Common myeloid progenitor, CD34-positive (primary cell): ENCODE measurements at places on chromosomes 2 and 18.

GRCh38 chr18:65279668-65280305 lies 471.0 kb upstream of the CDH7 start:
- DNase-seq, result no peak

DNA sequence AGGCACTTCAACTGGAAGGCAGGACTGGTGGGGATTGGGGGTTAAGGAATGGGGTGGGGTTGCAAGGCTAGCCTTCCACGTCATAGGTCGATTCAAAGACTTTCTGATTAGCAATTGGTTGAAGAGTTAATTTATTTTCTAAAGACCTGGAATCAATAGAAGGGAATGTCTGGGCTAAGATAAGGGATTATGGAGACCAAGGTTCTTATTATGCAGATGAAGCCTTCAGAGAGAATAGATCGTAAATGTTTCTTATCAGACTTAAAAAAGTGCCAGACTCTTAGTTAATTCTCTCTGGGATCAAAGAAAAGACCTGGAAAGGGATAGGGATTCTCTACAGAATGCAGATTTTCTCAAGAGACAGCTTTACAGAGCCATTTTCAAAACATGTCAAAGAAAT lies 368.0 kb upstream of the DLGAP1 start:
- DNase-seq, result no peak

DNA sequence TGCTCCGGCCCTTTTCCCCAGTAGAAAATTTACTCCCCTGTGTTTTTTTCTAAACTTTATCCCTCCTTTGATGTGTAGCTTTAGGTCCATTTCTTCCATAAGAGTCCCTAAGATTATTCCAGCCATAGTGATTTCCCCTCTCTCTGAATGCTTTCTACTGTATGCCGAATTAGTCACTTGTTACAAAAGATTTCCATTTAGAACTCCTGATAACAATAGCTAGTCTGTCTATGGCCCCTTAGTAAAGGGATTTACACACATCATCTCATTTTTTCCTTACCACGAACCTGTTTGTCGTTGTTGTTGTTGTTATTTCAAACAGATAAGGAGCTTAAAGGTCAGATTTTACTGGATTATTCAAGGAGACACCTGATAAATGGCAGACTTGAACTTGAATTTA lies 256.1 kb downstream of the PAX3 start:
- DNase-seq, result no peak

- no peak for DNase-seq
Observed at GRCh38 chr2:164620457-164620856, 825 bp downstream of the GRB14 start.

DNA sequence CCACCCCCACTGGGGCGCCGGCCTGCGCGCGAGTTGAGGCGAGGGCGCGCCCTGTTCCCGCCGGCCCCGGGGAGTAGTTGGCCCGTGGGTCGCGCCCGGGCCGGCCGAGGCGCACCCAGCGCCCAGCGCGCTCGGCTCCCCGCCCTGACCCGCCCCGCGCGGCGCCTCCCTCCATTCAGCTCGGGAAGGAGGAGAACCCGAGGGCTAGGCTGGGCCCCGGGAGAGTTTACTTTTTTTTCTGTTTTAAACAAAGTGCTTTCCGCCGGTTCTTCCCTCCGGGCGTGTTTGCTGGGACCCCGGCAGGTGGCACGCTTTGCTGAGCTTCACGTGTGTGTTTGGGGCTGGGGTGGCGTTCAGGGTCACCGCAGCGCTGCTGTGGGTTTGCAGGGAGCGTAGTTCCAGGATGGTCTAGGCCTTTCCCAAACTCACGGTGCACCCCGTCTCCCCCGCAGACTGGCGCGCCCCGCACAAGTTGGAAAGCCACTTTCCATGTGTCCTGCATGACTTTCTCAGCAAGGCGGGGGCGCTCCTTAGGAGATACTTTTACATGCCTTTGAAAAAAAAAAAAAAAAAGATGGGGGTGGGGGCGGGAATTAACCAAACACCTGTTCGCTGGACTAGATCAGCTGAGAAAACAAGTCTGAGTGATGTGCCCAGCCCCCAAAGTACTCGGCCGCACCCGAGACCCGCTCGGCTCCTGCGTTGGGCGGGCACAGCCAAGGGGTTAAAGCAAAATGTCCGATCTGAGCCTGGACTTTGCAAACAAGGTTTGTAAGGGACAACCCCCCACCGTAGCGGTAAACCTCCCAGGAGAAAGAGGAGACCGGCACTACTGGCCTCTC lies 825 bp downstream of the ITGA6 start:
- peak; percentile 63 for DNase-seq

DNA sequence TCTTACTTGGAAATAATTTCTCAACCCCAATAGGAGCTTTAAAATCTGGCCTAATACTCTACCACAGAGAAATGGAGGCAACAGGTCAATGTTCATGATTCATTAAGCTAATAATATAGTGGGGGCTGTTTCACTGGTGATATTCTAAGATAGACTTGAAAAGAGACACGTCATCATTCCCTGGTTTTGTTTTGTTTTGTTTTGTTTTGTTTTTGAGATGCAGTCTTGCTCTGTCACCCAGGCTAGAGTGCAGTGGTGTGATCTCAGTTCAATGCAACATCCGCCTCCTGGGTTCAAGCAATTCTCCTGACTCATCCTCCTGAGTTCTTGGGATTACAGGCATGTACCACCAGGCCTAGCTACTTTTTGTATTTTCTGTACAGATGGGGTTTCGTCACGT lies 37.5 kb upstream of the SOS1 start:
- no peak for DNase-seq

GRCh38 chr2:169184074-169184473 lies 114.7 kb downstream of the DHRS9 start:
- no peak for DNase-seq

DNA sequence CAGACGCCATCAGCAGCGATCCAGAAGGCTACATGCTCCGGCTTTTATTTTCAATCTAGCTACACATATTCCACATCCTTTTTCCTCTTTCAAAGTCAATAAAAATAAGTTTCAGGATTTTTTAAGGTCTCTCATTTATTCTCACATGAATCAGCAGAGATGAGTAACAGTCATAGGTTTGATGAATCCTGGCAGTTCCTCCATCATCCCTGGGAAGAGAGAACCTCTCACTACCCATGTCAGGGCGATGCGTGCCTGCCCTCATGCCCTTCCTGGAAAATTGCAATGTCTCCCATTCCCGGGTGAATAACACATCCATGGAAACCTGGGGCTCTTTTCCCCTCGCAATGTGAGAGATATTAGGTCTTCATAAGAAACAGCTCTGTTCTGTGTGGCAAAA lies 301.1 kb upstream of the SMIM21 start:
- no peak for DNase-seq

GRCh38 chr2:223644136-223644535 lies 42.0 kb upstream of the SCG2 start:
- DNase-seq, result no peak

GRCh38 chr2:102782933-102783332 lies 21.1 kb downstream of the TMEM182 start:
- DNase-seq, result no peak

DNA sequence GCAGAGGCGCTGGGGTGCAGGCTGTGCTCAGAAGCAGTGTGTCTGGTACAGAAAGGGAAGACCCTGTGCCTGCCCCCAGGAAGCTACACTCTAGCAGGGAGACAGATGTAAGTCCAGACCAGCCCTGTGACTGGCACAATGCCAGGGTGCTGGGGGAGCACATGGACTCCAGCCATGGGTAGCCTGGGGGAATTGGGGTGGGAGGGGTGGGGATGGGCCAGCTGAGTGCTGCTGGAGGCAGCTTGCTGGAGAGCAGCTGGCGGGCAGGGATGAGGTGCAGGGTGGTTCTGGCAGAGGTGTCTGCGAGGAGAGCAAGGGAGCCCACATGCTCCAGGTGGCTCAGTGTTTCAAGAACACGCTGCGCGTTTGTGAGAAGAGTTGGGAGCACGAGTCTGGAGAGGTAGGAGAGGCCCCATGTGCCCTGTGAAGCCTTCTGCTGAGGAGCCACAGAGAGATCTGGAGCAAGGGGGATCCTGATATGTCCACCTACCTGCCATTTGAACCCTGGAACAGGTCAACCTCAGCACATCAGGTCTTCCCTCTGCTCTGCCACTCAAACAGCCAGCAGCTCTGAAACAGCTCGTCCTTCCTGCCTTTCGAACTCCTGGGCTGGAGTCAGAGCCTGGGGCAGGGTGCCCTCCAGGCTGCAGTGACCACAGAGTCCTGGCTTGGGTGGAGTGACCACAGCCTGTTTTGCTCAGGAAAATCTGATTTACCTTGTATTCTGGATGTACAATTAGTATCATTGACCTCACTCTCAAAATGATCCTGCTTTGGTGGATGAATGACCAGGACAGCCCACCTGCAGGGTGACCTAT lies 15.1 kb downstream of the ALLC start:
- DNase-seq, result no peak
